ENCODE measurements at places on chromosomes 4 and X.

DNA sequence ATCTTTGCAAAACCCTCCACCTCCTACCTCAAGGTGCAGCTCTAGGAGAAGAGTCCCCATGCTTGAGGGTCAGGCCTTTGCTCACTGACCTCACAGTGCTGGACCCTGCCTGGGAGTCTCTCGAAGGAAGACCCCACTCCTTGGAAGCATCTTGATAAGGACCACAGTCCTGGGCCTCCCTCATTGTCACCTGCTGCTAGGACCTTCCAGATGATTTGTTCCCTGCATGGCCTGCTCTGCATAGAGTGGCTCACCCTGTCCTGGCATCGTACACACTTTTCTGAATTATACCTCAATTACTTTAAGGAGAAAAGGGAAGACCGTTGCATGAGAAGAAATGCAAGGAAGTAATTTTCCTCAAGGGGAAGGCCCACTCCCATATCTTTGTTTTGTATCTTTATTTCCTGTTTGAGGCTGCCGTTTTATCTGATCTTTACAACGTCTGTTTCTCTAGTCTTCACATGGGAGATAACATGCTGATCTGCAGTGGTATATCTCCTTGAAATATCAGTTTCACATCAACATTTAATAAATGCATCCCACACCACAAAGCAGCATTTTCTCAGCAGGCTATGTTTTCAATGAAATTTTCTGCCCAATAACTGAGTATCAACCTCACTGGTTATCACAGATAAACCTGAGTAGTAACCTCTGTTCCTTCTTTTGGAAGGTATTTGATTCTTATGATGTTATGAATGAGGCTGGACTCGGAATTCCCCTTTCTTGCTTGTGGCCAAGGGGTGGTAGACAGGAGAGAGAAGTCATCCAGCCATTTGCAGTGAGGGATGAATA lies 15.0 kb upstream of the AKAP17A start:
- DNase-seq: no peak

DNA sequence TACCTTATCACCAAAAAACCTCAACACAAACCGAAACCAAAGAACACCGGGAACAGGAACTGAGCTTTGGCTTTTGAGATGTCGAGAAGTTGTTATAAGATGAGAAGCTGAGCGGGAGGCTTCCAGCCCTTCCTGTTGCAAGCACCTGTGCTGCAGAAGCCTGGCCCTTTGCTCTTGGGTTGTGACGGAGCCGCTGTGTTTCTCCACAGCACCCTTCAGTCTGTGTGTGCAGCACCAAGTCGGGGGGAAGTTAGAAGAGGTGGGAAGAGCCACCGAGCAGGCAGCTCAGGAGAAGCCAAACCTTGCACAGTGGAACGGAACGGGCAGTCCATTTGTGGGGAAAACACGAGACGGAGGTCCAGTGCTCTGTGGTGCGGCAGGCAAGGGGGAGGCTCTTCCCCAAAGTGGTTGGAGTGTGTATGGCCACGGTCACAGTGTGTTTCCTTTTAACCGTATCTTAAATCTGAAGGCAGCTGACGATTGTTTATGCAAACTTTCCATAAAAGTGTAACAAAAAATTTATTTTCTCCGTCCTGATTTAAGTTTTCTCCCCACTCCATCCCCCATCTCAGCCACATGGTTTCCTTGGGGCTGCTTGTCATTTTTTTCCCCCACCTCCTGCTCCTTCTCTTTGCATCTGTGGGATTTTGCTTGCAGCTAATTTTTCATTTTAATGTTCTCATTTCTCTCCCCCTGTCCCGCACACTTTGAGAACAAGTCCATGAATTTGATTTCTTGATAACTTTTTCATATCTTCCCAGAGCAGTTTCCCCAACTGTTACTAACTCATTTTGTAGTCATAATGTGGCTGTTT lies 123.7 kb downstream of the STOX2 start:
- no peak for DNase-seq

DNA sequence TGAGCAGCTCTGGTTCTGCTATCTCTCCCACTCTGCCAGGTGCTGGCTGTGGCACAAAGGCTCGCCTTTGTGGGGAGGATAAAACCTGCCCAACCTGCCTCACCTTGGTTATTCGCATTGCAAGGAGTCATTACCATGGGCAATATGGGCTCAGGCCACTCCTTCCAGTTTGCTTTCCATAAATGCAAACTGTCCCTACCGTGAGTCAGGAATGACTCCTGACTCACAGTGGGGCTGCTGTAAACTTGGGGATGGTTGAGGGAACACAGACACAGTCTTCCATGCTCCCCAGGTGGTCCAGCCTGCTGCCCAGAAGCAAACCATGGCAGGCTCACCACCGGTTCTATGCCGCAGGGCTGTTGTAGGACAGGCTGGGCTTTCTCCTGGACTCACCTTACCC lies 36.1 kb downstream of the COQ2 start:
- DNase-seq: no peak

- no peak for DNase-seq
Observed at GRCh38 chr4:144509088-144510015, 136.6 kb upstream of the HHIP start.

Data from activated naive CD8-positive, alpha-beta T cell treated with anti-CD3 and anti-CD28 coated beads, Interleukin-2, amount 50 U/mL, for 16 hours (primary cell).